Stimulated activated CD8-positive, alpha-beta memory T cell treated with anti-CD3 and anti-CD28 coated beads, Interleukin-7, amount 100 ng/mL, for 1 hour (primary cell): ENCODE measurements at places on chromosomes 2 and 18.

- no peak for DNase-seq
These were observed 32.7 kb downstream of the INHBB start for GRCh38 chr2:120378605-120379004.

- no peak for DNase-seq
These were observed 93.6 kb downstream of the ZFP36L2 start for GRCh38 chr2:43132683-43133301.

DNA sequence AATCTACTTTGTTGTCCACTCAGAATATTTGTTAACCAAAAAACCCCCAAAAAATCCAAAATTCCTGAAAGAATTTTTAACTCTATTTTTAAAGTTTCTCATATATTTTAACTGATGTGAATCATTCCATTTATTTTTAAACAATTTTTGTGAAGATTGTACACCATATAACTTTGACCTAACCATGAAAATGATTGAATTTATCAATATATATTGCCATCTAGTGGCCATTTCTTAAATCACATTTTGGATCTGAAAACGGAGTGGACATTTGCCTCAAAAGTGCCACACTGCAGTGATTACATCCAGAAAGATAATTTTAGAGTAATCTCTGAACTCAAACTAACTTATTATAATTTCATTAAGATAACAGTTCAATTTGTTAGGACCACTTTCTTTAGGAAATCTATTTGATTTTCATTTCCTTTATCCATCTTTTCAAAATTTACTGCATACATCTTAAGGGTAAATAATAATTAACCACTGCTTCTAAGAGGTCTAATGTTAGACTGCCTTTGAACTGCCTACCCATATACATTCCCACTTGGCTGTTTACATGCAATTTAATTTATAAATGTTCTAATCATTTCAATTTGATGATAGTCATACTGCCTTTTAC, 71.1 kb downstream of the DSC3 start:
- DNase-seq = no peak

GRCh38 chr2:127407661-127408003, 10.6 kb upstream of the PROC start:
- DNase-seq = no peak

DNA sequence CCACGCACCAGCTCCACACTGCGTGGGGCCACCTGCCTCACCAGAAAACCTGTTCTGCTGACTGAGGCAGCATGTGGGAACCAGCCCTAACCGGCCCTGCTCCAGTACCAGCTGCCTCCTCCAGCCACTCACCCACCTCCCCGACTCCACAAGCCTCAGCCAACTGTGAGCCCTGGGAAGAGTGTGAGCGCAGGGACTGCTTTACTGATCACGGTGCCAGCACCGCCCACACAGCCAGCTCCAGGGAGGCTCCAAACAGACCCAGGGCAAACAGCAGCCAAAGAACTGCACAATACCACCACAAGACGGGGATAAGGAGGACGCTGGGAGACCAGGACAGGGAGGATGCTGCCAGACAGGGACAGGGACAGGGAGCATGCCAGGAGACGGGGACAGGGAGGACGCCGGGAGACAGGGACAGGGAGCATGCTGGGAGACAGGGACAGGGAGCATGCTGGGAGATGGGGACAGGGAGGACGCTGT, 28.4 kb downstream of the EIPR1 start:
- DNase-seq = no peak

DNA sequence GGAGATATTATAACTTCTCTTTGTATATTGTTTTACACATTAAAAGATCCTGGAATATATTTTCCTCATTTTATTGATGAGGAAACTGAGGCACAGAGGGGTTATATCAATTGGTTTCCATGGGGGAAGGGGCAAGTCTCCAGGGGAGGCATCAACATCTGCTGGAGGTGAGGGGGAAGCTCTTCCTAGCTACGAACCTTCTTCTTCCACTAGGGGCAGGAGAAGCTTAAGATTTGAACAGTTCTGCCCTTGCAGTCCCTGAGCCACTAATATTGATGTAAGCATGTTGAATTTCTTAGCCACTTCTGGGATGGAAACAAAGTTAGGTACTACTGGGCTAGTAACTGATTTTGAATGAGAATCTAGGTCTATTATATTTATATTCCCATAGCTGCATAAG, 140.1 kb upstream of the AQP4 start:
- no peak for DNase-seq

- no peak for DNase-seq
These were observed 100.8 kb downstream of the NOL10 start for GRCh38 chr2:10588931-10589330.

DNA sequence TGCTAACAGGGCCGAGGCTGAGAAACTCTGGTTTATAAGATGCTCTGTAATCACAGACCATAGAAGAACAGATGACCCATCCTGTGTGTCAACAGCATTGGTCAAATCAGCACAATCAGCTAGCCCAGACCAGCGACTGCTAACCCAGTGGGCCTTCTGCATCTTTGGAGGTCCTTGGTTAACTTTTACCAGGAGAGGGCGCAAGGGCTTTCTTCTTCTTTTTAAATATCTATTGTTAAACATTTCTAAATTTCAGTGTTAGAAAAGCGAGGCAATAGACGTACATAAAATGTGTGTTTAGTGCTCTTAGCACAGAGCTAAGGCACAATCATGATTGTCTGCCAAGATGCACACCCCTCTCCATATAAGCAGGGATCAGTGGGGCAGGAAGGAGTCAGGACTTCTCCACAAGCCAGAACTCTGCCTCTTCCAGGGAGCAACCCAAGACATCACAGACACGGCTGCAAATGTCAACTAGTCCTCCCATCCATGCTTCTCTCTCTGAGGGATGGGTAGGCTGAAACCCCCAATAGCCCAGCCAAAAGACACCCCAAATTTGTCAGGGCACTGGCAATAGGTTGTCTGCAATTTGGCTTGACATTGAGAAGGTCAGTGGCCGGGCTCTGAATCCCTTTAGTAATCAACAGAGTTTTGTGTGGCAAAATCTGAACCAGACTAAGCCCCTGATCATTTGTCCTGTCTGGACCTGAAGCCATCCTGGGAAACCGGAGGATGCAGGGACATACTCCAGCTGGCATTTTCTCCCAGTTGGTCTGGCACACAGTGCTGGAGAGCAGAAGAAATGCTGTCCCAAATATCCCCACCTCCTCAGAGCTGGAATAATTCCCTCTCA, 188.2 kb downstream of the BCL2 start:
- DNase-seq = peak; percentile 35
